Right lung (tissue), 10 donors: ENCODE measurements at places on chromosomes 5 and 9. TPM values are rescaled to one million over a fixed set of nuclear protein-coding genes. Genes with fewer than 3 reads are reported as not detected.

MEIKIN gene
- not detected for polyA plus RNA-seq

CDKN2B-AS1 gene
- polyA plus RNA-seq = 0.22 TPM

SPINK7 gene
- 0.24 TPM for polyA plus RNA-seq

TLX3 gene
- polyA plus RNA-seq = not detected

PCSK5 gene
- 13.4 TPM for polyA plus RNA-seq

PLAC8L1 gene
- polyA plus RNA-seq = 0.87 TPM

GHR gene
- polyA plus RNA-seq = 18.2 TPM

MPDZ gene
- 59.8 TPM for polyA plus RNA-seq

FCHSD1 gene
- 20.7 TPM for polyA plus RNA-seq

FGD3 gene
- 10.3 TPM for polyA plus RNA-seq

GRCh38 chr5:77558266-77558665 is 66.2 kb upstream of the WDR41 start:
- no peak for DNase-seq

DNA sequence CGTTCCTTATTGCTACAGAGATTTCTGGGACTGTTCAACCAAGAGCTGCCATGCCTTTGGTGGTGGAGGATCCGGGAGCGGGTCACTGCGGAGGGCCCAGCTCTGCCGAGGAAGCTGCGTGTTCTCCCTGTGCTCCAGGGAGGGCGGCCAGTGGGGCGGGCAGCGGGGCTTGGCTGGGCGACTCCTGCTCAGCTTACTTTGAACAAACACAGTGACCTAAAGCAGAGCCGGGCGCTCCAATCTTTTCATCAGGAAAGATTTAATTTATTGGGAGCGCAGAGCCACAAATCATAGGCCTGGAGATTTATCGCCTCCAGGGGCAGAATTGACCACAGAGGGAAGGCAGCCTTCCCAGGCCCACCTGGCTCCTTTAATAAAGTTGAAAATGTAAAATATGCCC is 27.7 kb downstream of the LHX3 start:
- DNase-seq = no peak

DNA sequence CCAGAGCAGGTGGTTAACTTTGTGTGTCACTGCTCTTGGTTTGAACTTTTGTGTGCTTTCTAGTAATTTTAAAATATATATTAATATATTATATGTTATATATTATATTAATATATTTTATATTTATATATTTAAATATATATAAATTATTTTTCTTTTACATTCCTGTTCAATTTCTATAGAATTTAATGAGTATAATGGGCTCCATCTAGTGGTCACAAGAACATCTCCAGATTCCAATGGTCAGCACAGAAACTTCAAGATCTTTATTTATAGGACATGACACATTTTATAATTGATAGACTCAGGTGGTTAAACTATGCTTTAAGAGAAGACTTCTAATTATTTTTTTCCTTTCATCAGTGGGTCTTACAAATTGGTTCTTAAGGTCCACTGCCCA is 39.1 kb downstream of the COL23A1 start:
- no peak for DNase-seq

DNA sequence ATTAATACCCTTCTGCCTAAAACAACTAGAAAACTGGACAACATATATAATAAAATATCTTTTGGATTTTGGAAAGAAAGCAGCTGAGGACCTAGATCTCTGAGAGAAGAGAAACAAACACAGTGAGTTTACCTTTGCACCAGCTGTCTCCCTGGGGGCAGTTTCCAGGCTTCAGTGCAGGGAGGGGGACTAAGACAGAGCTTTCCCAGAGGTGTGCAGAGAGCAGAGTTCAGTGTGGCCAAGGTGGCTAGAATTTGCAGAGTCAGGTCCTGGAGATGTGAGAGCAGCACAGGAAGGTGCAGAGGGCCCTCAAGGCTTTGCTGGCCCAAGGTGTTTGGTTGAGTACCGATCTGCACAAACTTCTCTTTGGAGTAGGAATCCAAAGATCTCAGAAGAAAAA is 26.3 kb upstream of the PTPDC1 start:
- no peak for DNase-seq

- DNase-seq = no peak
Observed at GRCh38 chr5:151708126-151708525, 21.4 kb upstream of the SPARC start.

- DNase-seq = no peak
Observed at GRCh38 chr5:67925511-67925910, 290.0 kb upstream of the PIK3R1 start.

DNA sequence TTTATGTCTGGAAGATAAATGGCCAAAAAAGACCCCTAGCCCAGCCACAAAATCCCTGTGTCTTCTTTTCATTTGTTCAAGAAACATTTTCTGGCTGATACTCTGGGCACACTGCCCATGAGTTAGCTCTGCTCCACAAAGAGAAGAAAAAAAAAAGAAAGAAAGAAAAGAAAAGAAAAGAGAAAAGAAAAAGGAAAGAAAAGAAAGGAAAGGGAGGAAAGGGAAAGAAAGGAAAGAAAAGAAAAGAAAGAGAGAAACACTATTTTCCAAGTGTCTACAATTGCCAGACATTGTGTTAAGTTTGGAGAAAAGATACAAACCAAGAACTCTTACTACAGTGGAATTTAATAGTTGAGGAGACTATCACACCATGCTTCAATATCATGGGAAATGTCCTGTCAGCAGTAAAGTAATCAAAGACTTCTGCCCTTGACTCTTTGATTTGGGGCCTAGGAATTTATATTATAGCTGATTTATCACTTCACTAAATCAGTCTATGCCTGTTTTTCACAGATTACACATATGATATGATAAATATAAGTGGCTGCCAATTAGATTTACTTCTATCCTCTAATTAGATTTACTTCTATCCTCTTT is 3.0 kb downstream of the TRMO start:
- DNase-seq = no peak

DNA sequence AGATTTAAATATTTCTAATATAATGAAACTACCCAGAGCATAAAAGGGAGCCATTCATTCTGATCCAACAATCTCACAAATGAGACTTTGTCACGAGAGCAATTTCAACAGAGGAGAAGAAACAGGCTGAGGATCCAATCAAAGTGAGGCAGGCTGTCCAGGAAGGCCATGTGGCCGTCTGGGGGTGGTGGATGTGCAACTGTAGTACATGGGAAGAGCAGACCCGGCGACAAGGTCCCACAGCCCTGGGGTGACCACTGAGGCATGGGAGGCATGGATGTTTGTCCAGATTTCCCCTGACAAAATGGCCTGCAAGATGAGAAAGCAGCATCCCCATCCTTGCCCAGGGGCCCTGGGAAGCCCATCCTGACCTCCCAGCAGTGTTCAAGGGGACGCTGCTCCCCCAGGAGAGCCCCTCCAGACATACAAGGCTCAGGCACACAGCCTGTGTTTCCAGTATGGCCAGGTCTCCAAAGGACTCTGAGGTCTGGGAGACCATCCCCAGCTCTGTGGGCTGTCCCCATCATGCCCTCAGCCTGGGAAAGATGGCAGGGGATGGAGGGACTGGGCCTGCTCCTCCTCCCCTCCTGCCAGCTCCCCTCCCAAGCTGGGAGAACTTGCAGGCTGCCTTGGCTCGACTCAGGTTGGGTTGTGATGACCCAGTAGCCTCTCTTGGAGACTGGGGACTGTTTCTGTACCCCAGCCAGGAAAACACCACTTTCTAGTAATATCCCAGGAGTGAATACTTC is 27.5 kb upstream of the FCN2 start:
- no peak for DNase-seq

GRCh38 chr5:1255081-1255561 is 29.9 kb downstream of the SLC6A18 start:
- no peak for DNase-seq

GRCh38 chr5:6733411-6734242 is 20.4 kb downstream of the TENT4A start:
- no peak for DNase-seq

- no peak for DNase-seq
Observed at GRCh38 chr9:27496135-27496504, 28.0 kb upstream of the IFNK start.

DNA sequence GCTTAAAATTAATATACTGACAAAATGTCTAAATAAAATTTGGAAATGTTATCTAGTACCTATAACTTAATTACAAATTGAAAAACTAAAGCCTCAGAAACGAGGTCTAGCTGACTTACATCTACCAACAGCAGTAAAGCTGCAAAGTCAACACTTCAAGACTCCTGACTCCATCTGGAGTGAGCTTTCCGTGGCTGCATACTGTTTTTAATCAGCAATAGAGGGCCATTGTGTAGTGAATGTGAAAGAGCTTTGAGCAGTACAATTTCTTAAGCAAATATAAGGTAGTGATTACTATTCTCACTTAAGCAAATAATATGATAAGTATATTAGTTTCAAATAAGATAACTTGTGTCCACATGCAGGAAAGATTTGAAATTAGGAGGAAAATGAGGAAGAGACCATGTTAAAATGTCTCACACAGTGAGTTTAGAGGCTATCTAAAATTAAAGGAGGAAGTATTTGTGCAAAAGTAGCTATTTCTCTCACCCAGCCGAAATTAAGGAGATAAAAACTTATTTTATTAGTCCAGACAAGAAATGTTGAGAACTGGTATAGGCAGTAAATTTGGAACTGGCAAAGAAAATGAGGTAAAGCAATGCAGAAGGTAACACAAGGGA is 6.4 kb downstream of the SPINK6 start:
- no peak for DNase-seq

DNA sequence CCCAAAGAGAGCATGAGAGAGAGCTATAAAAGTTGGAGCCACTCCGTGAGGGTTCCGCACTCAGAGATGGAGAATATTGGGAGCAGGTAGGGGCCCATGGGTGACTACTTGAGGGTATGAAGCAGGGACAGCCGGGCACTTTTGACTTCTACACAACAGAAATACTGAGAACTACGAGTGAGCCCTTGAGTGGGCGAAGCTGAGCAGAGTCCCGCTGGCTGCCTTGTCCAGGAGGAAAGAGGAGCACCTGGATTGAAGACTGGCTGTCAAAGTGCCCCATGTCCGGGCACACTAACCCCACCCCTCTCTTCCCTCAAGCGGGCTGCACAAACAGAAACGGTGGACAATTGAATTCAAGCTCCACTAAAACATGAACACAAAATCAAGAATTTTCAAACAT is 33.6 kb downstream of the FYB1 start:
- DNase-seq = no peak

GRCh38 chr5:2901511-2901910 is 150.0 kb upstream of the IRX2 start:
- no peak for DNase-seq

- DNase-seq = no peak
Observed at GRCh38 chr5:83368319-83368718, 103.2 kb upstream of the VCAN start.

DNA sequence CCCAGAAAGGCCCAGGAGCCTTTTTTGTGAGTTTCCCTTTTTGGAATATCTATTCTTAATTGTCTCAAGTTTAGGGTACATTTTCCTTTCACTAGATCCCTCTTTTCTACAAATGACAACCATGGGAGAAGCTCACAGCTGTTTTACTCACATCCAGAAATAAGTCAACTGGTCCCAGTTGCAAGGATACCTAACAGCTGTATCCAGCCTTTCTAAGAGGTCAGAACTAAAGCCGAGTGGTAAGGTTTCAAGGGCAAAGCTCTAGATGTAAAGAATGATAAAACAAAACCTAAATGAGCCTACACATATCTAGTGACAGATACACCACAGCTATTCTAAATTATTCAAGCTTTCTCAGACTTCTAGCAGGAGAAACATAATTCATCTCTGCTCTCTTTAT is 4.4 kb downstream of the FGF10 start:
- no peak for DNase-seq

- DNase-seq = no peak
Observed at GRCh38 chr9:124477648-124478285, 27.5 kb downstream of the ADGRD2 start.

DNA sequence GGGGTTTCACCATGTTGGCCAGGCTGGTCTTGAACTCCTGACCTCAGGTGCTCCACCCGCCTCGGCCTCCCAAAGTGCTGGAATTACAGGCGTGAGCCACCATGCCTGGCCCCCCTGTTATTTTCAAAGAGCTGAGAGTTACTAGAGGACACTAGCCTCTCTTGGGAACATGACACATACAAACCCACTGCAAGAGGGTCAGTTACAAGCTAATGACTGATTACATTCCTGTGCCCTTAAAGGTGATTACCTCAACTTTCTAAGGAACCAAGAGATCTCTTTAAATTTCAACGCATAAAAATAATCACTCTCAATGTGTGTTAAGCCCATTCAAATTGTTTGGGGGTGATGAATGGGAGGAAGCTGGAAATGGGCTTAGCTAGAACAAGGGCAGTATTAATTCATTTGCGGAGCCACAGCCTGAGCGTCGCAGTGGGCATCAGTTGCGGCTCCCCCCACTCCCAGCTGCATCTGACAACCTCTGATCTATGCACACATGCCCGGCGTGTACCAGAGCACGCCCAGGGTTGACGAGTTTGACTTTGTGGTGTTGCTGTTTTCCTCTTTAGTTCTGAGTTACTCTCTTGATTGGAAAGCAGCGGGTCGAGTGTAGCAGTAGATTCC is 146.9 kb downstream of the GOLPH3 start:
- no peak for DNase-seq

DNA sequence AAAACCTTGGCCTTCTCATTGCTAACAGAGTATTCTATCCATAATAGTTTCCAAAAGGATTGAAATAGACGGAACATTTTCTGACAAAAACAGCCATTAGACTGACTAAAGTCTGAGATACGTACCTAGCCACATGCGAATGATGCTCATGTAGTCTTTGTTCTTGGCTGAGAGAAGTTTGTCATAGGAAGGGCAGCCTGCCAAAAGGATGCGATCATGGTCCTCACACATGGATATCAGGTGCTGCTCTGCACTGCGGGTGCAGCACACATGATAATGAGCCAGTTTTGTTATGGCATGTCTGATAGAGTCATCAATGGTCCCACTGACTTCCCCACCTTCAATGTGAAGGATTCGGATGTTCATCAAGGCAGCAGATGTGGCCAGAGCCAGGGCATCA is 12.3 kb downstream of the GNE start:
- no peak for DNase-seq

DNA sequence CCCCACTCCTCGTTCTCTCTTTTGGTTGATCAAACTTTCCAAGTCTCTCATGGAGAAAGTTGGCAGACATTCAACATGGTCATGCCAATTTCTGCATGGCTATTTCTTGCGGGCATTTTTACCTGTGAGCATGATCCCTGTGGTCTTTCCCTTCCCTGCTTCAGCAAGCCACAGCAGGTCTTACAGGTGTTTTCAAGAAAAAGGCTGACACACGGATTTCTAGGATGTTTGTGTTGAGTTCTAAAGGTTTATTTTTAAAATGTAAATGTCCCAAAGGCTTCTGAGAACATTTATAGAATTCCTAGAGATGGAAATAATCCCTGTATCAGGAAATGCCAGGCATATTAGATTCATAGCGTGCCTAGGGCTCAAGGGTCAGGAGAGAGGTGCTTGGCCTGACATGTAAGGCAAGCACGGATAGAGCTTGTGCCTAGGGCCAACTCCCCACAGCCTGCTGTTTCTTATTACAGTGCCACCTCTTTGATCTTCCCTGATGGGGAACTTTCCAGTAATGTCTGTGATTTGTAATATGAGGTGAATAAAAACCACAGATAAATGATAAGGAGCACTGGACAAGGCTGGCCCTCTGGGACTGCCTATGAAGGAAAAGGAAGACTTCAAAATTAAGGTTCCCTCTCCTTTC is 79.8 kb downstream of the MUSK start:
- DNase-seq = no peak
